ENCODE measurements at places on chromosomes 3 and 15. TPM values are rescaled to one million over a fixed set of nuclear protein-coding genes. Genes with fewer than 3 reads are reported as not detected.

FAM219B gene
- 58.4 TPM for total RNA-seq

PROS1 gene
- total RNA-seq: 0.54 TPM

LTK gene
- 1.6 TPM for total RNA-seq

PTPRG gene
- total RNA-seq: under 0.01 TPM

PLSCR5 gene
- not detected for total RNA-seq

LDHAL6B gene
- not detected for total RNA-seq

- no peak for DNase-seq
Measured at GRCh38 chr3:107596639-107597038, 73.9 kb downstream of the BBX start.

- DNase-seq: no peak
Measured at GRCh38 chr3:64161481-64161952, 63.7 kb downstream of the PRICKLE2 start.

GRCh38 chr3:184322731-184323487 lies 8.5 kb downstream of the EIF4G1 start:
- DNase-seq: no peak

GRCh38 chr3:181718987-181719911 lies 7.5 kb downstream of the SOX2 start:
- DNase-seq: no peak

DNA sequence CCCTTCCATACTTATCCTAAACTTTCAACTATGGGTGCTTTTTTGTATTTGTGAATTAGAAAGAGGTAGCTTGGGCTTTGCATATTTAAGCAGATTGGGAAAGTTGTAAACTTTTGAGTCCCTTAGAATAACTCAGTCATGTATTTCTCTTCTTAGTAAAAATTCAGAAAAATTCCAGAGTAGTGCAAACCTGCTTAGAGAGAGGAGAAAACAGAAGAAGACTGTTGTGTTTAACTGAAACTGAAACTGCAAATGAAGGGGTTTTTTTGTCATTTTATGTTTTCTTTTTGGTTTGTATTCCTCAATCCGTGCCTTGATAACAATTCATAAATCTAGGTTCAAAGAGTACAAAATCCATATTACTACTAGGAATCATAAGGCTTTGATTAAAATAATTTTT lies 31.3 kb downstream of the CD200 start:
- no peak for DNase-seq

DNA sequence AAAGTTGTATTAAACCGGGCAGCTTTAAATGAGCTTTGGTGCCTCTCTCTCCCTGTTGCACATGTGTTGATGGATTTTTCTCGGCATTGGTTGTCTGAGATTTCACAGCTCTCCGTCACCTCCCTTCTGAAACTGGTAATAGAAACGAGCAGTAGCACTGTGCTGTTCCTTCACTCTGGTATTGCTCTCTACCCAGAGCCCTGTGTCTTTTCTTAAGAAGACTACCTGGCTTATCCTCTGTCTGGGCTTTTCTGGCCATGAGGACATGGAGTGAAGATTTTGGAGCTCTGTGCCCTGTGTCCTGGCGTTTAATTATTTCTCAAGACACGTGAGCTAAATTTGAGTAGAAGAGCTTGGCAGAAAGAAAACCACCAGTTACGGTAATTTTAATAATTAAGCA lies 209.6 kb upstream of the EIF1B start:
- DNase-seq: no peak
